ENCODE measurements at places on chromosomes 12 and 14.

- no peak for DNase-seq
Observed at GRCh38 chr12:7369274-7369729, 65.4 kb downstream of the ACSM4 start.

GRCh38 chr14:100662879-100663760 is 63.6 kb upstream of the DLK1 start:
- DNase-seq = peak; percentile 47

GRCh38 chr12:131943876-131944275 is 5.9 kb upstream of the EP400 start:
- no peak for DNase-seq

DNA sequence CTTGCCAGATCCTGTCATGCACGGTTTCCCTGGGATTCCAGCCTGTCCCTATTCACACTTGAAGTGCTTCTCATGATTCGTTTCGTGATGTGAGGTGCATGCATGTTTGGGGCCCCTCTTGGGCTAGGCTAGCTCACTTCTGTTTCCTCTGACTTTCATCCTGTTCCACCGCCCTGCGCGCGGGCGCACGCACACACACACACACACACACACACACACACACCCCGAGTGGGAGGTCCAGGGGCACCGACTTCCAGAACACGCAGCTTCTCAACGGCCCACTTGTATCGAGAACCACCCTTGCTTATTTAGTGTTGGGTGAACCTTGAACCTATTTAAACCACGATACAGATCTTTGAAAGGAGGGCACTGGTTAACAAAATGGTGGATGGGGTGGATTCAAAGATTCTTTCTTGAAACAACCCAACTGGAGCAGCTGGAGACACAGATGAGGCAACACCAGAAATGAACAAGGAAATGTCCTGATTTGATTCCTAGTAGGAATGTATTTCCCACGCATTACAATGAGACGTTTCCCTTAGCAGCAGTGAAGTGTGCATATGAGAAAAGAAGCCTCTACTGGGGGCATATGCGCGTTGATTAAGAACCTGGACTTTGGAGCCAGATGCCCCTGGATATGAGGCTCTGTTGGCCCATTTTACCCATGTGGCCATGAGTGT is 16.3 kb downstream of the ELK3 start:
- peak; percentile 55 for DNase-seq

- no peak for DNase-seq
Observed at GRCh38 chr14:62451221-62451620, 594.0 kb downstream of the KCNH5 start.
